ENCODE measurements at places on chromosomes 4 and X. TPM values are rescaled to one million over a fixed set of nuclear protein-coding genes. Genes with fewer than 3 reads are reported as not detected.

The SUPT20HL2 gene
- not detected for total RNA-seq

The HPSE gene
- 1.0 TPM for total RNA-seq

The HERC6 gene
- 18.1 TPM for total RNA-seq

The FOXP3 gene
- 0.21 TPM for total RNA-seq

The GAGE12F gene
- total RNA-seq = not detected

The LNX1 gene
- total RNA-seq = 10.7 TPM

The ENPEP gene
- total RNA-seq = 31.5 TPM

The REELD1 gene
- total RNA-seq = not detected

Measured in tongue (tissue), 3 donors.